Caki2 (cell line): ENCODE measurements at places on chromosomes 13 and 19. TPM values are rescaled to one million over a fixed set of nuclear protein-coding genes. Genes with fewer than 3 reads are reported as not detected.

ADGRE3 gene
- total RNA-seq: not detected in 2 replicates

FGF22 gene
- not detected in 2 replicates for total RNA-seq

FPR3 gene
- total RNA-seq: not detected in 2 replicates

- no peak for DNase-seq
Observed at GRCh38 chr13:93786846-93787489, 560.4 kb downstream of the GPC6 start.

GRCh38 chr13:31072041-31072440 is 89.7 kb downstream of the HSPH1 start:
- DNase-seq: no peak

- no peak for DNase-seq
Observed at GRCh38 chr13:99971576-99972189, at the start of gene ZIC5. TSS of gene ZIC5 (minus strand) at chr13:99971767. CDS start at chr13:99971603, 164 bp downstream.
